AG10803 (cell line): ENCODE measurements at places on chromosomes 12 and 14.

DNA sequence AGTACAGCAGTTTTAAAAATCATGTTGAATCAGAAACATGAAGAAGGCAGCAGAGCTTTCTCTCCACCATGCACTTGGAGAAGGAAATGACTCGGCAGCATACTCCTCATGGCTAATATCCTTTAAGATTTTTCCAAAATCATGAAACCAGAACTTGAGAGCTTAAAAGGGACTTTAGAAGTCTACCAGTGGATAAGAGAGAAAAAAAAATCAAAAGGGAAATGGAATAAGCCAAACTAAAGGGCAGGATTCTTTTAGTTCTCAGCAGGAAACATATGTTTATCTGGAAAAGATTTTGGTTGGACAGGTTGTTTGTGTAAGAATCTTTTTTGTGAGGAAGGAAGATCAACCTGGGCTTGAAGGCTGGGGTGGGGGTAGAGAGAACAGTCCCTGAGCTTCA is 111.8 kb downstream of the PRKCH start:
- DNase-seq: no peak

DNA sequence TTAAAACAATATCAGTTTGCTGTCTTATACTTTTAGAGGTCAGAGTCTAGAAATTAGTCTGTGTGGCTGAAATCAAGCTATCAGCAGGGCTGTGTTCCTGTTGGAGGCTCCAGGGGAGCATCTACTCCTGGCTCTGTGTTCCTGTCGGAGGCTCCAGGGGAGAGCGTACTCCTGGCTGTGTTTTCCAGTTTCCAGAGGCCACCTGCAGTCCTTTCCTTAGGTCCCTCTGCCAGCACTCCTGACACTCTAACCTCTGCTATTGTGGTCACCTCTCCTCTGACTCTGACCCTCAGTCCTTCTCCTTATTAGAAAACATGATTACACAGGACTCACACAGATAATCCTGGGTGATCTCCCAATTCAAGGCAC is 1140.7 kb upstream of the TMEM132C start:
- no peak for DNase-seq

DNA sequence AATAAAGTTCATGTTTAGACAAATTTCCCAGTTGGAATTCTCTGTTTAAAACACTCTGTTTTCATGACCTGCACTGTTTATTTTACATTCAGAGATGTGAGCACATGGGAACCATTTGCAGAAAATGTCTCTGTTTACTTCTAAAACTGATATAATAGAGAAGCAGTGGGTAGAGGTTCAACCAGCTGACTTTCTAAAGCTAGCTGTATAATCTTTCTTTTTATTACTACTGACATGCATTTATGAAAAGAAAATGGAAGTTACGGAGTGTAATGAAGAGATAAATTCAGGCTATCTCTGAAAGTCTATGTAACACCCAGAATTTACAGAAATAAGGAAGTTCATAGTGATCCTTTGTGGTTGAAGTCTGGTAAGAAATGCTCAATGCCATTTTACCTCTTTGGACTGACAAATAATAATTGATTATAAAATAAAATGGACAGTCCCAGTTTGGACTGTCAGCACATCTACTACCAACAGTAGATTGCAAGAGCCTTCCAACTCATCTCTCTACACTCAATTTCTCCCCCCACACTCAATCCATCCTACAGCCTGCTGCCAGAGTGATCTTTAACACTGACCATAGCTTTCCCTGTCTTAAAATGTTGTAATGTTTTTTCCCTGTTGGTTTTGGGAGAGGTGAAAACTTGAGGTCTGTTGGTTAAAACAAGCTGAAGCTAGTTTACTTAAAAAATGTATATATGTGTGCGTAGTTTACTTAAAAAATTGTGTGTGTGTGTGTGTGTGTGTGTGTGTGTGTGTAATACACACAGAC is 137.4 kb downstream of the AEBP2 start:
- DNase-seq: no peak

GRCh38 chr14:64768401-64769095 is 64.3 kb downstream of the PLEKHG3 start:
- DNase-seq: no peak

- no peak for DNase-seq
These were observed 27.6 kb downstream of the NCKAP5L start for GRCh38 chr12:49800421-49801140.

- no peak for DNase-seq
These were observed 78.2 kb downstream of the PRKAB1 start for GRCh38 chr12:119746169-119746568.

- peak; percentile 87 for DNase-seq
These were observed 54.3 kb upstream of the PPP2R5C start for GRCh38 chr14:101707068-101707842.

DNA sequence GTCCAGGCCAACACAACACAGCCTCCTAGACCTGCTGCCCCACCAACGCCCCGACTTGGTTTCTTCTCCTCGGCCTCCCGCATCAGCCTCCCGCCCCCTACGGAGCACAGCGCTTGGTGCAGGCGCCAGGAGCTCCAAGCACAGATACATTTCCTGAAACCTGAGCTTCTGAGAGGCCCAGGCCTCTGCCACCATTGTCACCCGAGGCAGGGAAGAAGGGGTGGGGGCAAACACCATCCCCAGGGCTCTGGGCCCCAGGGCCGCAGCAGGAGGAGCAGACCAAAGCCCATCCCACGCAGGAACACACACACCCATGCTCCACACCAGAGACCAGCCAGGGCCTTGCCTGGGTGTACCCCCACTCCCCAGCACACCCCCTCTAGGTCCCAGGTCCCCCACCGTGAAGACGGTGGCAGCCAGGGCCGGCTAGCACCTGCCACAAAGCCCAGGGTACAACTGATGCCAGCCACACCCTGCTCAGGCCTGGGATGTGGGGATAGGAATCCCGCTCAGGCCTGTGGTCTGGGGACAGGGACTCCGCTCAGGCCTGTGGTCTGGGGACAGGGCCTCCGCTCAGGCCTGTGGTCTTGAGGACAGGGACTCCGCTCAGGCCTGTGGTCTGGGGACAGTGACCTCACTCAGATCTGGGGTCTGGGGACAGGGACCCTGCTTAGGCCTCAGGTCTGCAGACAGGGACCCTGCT is 5.4 kb downstream of the JAG2 start:
- no peak for DNase-seq

DNA sequence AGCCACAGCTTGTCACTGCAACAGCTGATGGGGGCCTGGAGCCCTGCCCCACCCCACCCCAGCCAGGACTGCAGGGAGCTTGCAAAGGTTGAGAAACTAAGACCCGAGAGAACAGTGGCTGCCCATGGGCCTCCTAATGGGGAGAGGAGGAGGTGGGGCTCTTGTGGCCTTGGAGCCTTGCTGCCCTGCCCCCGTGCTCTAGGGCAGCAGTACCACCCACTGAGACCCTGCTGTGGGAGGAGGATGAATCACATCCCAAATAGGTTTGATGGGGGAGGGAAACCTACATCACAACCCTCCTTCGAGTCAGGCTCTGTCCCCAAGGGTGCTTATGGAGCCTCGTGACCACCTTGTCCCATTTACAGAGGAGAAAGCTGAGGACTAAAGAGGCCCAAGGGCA is 15.9 kb downstream of the HHIPL1 start:
- no peak for DNase-seq

GRCh38 chr14:80586131-80586530 is 355.4 kb downstream of the CEP128 start:
- DNase-seq: no peak
